ENCODE measurements at places on chromosomes 7 and 10.

DNA sequence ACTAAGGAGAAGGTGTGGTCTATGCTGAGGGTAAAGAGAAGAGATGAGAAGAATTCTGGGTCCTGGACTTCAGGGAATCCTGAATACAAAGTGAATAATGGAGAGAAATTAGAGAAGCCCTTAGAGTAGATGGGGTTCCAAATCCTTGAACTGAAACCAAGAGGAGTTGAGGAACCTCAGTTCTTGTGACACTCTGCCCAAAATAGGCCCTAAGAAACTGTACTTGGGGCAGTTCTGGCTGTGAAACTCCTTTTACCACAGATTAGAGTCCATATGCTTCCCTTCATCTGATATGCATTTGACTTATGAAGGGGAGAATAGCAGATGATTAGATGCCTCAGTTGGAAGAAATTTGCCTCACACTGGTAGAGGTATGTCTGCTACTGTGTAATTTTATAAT is 19.0 kb downstream of the TES start:
- DNase-seq = no peak

DNA sequence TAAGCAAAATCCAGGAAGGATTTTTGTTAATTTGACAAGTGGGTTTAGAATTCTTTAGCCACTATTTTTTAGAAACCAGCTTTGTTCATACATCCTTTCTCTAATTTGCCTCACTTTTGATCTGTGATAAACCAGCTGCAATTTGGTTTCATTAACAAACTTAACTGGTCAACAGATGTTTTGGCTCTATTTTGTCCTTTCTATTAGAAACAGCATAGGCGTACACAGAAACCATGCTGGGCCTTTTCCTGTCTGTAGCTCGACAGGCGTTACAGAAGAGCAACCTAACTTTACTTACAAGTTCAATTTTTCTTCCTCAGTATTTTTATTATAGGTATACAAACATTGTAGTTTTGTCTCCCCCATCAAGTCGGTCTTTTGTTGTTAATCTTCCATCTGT is 28.2 kb downstream of the KAT6B start:
- DNase-seq = no peak

DNA sequence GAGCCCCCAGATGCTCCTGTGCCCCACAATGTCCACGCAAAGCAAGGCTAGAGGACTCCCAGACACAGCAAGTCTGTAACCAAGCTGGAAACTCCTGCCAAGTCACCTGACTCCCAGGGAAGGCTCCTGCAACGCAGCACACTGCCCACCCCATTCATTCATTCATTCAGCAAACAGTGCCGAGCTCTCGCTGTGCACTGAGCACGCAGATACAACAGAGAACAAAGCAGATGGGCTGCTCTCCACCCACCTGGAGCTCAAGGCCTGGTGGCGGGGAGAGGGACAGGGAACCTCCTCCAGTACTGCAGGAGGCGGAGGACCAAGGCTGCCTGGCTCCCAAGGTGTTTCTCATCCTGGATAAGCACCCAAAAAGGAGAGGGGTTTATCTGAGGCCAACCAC is 8.6 kb downstream of the KCNH2 start:
- no peak for DNase-seq

DNA sequence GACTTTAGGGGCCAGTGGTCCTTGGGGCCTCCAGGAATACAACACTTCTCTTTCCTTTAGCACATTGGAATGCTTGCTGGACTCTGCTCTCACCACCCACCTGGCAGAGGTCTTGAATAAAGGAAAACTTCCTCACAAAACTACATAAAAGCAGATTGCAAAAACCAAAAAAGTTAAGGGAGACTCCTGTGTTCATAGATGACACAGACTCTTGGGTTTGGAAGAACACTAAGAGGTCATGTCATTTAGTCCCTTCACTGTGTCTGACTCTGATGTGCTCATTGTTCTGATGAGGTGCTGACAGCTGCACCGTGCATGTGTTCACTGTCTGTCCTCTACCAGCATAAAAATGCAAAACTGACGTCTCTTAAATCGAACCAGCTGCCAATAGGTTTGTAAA is 11.4 kb downstream of the BLNK start:
- no peak for DNase-seq

DNA sequence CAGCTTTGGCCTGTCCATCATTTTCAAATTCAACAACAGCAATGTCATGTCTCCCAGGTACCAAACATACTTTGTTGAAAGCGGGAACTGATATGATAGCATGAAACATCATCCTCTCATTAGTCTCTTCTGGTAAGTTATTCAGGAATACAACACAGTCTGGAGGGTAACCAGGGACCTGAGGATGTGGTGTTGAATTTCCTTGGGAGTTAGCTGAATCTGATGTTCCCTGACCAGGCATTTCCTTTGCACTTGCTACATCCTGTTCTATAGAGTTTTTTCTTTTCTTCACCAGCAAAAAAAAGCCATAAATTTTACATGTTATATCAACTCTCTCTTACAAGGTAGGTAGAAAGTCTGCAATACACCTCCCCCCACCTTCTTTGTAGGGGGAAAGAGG is 97.8 kb upstream of the AFAP1L2 start:
- no peak for DNase-seq

- no peak for DNase-seq
Observed at GRCh38 chr7:958221-959200, 4.0 kb upstream of the ADAP1 start.

DNA sequence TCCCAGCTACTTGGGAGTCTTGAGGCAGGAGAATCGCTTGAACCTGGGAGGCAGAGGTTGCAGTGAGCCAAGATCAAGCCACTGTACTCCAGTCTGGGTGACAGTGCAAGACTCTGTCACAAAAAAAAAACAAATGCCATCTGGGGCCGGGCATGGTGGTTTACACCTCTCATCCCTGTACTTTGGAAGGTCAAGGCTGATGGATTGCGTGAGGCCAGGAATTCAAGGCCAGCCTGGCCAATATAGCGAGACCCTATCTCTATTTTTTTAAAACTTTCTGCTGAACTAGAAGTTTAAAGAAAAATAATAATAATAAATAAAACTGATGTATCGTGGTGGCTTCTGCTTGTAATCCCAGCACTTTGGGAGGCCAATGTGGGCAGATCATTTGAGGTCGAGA is 15.7 kb upstream of the RNF216 start:
- DNase-seq = no peak

GRCh38 chr10:25076506-25077177 is 60.2 kb downstream of the THNSL1 start:
- DNase-seq = no peak

DNA sequence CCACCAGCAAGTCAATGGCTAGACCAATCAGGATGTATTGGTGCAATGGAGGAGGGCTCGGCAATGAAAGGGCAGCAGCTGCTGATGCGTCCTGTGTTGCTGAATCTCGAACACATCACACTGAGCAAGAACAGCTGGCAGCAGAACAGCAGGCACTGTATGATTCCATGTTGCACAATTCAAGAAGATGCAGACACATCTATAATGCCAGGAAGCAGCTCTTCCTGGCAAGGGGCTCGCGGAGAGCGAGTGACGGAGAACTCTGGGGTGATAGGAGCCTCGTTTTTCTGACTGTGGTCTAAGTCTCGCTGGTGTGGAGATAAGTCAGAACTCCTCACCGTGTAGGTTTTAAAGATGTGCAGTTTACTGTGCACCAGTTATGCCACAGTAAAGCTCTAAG is 24.8 kb upstream of the PFKP start:
- DNase-seq = no peak

GRCh38 chr10:22250897-22251660 is 33.3 kb upstream of the EBLN1 start:
- DNase-seq = no peak

DNA sequence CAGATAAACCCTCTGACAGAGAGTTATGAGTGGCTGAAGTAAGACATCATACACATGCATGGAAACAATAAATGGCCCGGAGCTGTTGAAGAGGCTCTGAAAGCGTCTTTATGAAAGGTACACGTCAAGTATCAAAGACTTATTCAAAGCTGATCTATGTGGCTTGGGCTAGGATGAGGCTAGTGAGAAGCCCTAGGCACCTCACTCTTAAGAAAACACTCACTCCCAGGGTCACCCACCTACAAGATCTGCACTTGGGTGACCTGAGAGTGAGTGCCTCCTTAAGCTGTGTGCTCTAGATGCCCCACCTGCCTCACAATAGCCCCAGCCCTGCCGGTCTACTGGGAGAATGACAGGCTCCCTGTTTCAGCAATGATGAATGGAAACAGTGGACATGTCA is 1.1 kb upstream of the GIMAP1 start:
- no peak for DNase-seq

- DNase-seq = no peak
Observed at GRCh38 chr7:140544388-140544826, 65.1 kb upstream of the MKRN1 start.

GRCh38 chr7:150800581-150801241 is at the start of gene TMEM176A:
Gene TMEM176A (plus strand): TSS chr7:150800769. CDS start chr7:150801551, 782 bp downstream.
- DNase-seq = no peak

- no peak for DNase-seq
Observed at GRCh38 chr7:134539380-134540004, 9.4 kb upstream of the AKR1B15 start.

DNA sequence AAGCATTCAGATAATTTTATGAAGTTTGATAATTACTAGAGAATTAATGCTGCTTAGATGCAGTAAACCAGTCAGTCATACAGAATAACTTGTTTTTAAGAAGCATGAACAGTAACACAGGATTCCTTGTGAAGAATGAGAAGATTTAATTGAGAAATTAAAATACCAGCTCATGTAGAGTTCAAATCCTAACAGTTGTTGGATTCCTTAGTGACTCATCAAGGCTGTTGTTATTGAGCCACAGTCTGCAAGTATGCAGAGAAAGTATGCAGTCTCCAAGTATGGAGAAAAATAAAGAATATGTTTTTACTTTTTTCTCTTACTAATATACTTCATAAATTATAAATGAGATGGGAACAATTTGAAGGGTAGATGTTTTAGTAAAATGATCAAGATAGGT is 30.2 kb upstream of the CYP26C1 start:
- no peak for DNase-seq

GRCh38 chr10:35613597-35614226 is 8.6 kb downstream of the GJD4 start:
- DNase-seq = no peak

DNA sequence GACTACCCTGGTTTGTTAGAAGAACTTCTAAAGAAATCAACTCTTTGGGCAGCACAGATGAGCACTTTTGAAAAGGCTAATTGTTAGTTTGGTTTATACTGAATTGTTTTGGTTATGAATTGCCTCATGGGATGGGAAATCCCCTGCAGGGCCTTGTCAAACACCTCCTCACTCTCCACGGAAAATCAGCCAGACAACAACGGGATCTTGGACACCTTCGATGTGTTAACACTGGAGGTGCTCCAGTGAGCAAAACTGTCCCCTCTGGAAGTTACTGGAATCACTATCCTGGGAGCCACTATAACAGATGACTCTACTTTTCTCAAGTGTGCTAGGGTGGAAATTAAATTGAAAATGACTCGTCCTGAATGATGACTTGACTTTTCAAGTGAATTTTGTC is 38.7 kb downstream of the CDK6 start:
- DNase-seq = no peak

DNA sequence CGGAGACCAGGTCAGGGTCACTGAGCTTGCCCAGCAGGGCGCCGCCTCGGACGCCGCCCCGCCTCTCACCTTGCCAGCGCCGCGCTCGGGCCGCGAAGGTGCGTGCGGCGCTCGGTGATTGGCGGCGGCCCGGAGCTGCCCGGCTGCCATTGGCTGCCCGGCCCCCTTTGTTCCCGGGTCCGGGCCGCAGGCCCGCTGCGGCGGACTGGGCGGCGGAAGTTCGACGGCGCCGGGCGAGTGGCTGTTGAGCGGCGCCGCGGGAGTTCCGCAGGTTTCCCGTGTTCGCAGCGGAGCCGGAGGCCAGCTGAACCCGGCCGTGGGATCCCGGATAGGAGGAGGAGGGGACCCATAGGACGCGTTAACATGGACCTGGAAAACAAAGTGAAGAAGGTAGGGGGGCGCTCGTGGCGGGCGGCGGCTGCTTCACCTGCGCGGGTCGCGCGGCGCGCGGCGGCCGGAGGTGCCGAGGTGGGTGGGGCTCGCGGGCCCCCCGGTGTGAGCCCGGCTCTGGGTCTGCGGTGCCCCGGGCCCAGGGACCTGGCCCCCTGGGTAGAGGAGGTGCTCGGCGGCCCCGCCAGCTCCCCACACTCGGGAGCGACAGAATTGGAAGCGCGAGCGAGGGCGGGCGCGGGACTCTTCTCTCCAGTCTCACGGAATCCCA is at the start of gene TES:
TSS of gene TES (plus strand) at position 195 of the 661 bp plus-strand sequence. CDS start at position 364, 169 bp downstream.
- peak; percentile 11 for DNase-seq

- DNase-seq = no peak
Observed at GRCh38 chr10:88131511-88132139, 268.2 kb downstream of the PTEN start.

- DNase-seq = no peak
Observed at GRCh38 chr7:18513343-18513742, 17.8 kb downstream of the HDAC9 start.

DNA sequence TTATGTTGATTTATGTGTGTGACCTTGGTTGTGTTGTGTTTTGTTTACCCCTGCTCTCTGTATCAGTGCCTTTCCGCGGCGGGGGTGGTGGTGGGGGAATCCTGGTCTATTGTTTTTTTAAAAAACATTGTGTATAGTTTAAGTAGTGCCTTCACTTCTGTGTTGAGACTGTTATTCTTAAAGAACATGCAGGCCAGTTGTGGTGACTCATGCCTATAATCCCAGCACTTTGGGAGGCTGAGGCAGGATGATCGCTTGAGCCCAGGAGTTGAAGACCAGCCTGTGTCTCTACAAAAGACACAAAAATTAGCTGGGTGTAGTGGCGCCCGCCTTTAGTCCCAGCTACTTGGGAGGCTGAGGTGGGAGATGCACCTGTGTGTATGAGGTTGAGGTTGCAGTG is 429.0 kb upstream of the LRGUK start:
- DNase-seq = no peak

DNA sequence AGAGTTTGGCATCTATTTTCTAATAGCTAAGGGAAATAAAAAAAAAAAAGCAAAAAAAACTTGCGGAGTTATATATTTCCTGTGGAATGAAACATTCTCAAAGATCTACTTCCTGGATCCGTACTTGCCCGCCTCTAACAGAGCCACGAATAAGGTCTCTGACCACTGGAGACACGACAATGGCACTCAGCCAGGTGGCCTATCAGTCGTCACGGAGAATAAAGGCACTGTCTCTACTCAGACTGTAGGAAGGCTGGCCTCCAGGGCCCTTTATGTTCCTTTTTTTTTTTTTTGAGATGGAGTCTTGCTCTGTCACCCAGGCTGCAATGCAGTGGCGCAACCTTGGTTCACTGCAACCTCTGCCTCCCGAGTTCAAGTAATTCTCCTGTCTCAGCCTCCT is 58.7 kb downstream of the RGS10 start:
- no peak for DNase-seq

GRCh38 chr7:22787951-22788350 is 34.7 kb downstream of the TOMM7 start:
- no peak for DNase-seq

DNA sequence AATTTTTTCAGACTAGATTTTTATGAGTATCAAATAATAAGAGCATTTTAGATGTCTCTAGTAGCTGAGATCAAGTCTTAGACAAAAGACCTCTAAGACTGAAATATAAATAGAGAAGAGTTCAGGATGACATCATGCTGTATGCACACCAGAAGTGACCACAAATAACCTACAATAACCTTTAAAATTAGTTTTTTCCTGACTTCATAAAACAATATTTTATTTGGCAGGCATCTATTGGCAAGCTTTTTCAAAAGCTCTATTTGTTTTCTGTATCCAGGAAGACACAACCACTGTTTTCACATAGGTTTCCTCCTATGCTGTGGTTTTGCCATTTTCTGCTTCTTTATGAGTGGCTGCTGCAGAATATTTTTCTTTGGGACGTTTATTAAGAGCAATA is 359.1 kb downstream of the CRPPA start:
- no peak for DNase-seq

GRCh38 chr10:101145145-101145544 is 14.0 kb downstream of the TLX1 start:
- DNase-seq = no peak

GRCh38 chr7:128863433-128863989 is 855 bp downstream of the ATP6V1F start:
- DNase-seq = no peak

All from activated naive CD8-positive, alpha-beta T cell treated with anti-CD3 and anti-CD28 coated beads, Interleukin-2, amount 50 U/mL, for 16 hours (primary cell).